DMS 273 treated with DMSO at 0.1 percent for 48 hours (cell line): ENCODE measurements at places on chromosomes 16 and 17.

DNA sequence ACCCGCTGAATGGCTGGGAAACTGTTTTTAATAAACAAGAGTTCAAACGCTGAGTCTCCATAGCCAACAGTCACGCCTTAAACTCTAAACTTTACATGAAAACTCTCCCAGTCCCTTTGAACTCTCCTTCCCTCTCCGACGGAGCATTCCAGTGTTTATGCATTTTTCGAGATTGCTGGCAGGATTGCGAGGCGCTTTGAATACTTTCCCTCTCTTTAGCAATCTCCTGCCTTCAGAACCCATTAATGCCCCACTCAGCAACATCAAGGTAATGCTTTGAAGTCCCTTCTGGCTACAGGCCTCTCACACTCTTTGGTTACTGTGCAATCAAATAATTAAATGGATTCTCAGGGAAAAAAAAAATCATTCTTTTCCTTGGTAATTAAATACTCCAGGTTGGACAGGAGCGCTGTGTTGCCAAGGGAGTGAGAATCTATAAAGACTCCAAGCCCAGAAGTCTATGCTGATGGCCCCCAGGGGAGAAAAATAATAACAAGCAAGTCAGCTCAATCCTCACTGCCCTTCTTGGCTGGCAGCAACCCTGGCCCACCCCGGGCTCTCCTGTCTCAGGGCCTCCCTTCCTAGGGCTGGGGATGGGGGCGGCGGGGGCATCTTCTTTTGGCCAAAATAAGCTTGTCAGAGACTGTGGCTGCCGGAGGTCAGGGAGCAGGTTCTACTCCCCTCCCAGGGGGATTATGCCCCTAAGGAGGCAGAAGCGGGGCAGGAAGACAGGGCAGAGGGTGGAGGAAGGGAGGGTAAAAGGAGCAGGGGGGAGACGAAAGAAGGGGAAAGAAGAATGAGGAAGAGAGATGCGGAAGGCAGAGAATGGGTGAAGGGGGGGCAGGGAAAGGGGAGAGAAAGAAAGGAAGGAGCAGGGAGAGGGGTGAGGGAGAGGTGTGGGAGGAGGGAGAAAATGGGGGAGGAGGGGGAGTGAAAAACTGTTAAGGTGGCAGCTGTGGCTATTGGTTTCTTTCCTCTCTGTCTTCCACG lies 45.2 kb downstream of the AXIN2 start:
- DNase-seq: no peak

- DNase-seq: peak; percentile 76
Observed at GRCh38 chr16:89564476-89565255, 4.2 kb downstream of the RPL13 start.

GRCh38 chr16:84199097-84199496 lies 8.1 kb downstream of the ADAD2 start:
- DNase-seq: no peak

DNA sequence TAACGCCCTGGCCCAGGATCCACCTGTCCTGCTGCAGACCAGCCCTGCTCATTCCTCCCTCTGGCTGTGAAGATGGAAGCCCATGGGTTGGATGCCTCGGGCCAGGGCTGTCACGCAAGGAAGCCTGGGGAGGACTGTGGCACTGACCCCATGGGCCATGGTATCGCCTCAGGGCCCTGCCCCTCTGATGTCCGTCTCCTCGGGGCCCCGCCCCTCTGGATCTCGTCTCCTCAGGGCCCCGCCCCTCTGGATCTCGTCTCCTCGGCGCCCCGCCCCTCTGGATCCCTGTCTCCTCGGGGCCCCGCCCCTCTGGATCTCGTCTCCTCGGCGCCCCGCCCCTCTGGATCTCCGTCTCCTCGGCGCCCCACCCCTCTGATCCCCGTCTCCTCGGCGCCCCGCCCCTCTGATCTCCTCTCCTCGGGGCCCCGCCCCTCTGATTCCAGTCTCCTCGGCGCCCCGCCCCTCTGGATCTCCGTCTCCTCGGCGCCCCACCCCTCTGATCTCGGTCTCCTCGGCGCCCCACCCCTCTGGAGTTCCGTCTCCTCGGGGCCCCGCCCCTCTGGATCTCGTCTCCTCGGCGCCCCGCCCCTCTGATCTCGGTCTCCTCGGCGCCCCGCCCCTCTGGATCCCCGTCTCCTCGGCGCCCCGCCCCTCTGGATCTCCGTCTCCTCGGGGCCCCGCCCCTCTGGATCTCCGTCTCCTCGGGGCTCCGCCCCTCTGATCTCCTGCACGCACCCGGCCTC lies 24.0 kb downstream of the METRNL start:
- DNase-seq: no peak

DNA sequence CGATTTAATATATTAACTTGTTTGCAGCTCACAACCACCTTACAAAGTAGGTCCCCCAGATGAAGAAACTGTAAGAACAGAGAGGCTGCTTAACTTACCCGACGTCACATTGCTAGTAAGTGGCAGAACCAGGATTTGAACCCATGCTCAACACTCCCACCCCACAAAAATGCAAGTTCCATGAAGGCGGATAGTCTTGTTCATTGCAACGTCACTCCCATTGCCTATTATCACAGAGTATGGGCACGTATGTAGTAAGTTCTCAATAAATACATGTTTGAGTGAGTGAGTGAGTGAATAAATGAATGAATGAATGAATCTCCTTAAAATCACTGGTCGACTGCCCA lies 1.1 kb downstream of the USP31 start:
- DNase-seq: no peak

GRCh38 chr16:8990445-8990844 lies 26.7 kb upstream of the USP7 start:
- DNase-seq: no peak

- peak; percentile 41 for DNase-seq
Observed at GRCh38 chr17:74960570-74961342, 11.8 kb downstream of the HID1 start.

DNA sequence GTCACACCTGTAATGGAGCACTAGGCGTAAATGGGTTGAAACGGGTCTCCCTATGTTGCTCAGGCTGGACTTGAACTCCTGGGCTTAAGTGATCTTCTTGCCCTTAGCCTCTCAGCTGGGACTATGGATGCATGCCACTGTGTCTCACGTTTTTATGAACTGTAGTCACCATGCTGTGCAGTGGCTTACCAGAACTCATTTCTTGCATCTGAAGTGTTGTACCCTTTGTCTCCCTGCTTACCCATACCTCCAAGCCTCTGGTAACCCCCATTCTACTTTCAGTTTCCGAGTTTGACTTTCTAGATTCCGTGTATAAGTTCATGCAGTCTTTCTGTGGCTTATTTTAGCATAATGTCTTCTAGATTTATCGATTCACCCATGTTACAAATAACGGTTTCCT lies 7.7 kb downstream of the PYCARD start:
- DNase-seq: no peak

DNA sequence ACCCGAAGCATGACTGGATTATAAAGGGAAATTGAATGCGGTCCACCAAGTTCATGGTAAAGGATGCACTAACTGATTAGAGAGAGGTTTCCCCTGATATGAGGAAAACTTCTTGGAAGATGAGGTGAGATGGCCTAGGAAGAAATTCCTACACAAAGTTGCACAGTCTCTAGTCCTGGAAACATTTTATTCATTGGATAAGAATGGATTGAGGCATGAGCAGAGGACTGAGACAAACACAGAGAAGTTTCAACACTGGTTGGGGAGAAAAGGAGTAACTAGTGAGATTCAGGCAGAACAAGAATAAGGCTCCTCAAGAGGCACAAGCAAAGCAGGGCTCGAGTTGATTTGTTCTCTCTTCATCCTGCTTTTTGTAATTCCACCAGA lies 2.0 kb upstream of the CCL2 start:
- DNase-seq: no peak
